ENCODE measurements at places on chromosomes 3 and 15. TPM values are rescaled to one million over a fixed set of nuclear protein-coding genes. Genes with fewer than 3 reads are reported as not detected.

Gene CACNA2D3
- 11.3 TPM for total RNA-seq

- DNase-seq = no peak
Observed at GRCh38 chr15:29656636-29657475, 165.4 kb downstream of the TJP1 start.

Gene CX3CR1
- total RNA-seq = 1.3 TPM

Gene TBC1D21
- not detected for total RNA-seq

- DNase-seq = no peak
Observed at GRCh38 chr3:20074226-20075063, 34.2 kb downstream of the KAT2B start.

DNA sequence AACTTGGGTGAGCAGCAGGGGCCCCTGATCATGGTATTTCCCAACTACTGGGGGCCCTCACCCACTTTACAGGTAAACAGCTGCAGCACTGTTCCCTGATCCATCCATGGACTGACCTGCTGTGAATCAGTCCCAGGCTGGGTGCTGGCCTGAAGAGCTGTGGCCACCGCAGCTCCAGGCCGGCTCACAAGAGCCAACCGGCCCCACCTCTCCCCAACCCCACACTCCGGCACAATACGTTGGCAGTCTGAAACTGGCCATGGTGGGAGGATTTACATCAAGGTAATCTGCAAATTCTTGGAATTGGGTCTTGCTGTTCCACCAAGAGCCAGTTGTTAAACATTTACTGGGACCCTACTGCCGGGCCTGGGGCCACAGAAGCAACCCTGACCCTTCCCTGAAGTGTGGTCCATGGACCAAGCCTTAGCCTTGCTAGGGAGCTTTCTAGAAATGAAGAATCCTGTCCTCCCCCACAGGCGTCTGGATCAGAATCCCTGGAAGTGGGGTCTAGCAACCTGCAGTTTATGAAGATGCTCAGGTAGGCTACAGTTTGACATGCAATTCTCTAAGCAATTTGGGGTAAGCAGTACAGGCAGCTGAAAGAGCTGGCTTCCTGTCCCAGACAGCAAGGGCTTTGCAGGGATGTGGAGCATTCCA lies 3.7 kb downstream of the SLC6A20 start:
- no peak for DNase-seq

- DNase-seq = peak; percentile 99
Observed at GRCh38 chr3:49939858-49940666, at the start of gene RBM6. Gene RBM6, plus strand, starts transcription at chr3:49940150. Its CDS starts 22,492 bp downstream, at chr3:49962642.

DNA sequence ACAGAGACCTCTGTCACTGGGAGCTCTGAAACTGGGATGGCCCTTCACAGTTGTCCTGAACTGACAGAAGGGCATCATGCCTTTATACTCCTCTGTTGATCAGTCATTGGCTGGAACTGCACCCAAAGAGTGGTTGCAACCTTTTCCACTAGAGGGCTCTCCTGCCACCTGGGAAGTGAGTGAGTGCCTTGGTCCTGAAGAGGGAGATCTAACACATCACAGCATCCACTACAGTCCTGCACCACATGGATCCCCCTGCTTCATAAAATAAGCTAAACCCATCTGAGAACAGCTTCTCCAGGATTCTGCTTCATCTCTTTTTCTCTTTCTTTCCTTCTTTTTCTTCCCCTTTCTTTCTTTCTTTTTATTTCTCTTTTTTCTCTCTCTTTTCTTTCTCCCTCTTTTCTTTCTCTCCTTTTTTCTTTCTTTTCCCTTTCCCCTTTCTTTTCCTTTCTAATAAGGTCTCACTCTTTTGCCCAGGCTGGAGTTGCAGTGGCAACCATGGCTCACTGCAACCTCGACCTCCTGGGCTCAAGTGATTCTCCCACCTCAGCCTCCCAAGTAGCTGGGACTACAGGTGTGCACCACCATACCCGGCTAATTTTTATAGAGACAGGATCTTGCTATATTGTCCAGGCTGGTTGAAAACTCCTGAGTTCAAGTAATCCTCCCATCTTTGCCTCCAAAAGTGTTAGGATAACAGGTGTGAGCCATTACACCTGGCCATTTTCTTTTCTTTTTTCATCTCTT lies 42.8 kb upstream of the RAF1 start:
- no peak for DNase-seq

- no peak for DNase-seq
Observed at GRCh38 chr15:47839233-47839825, 122.0 kb downstream of the SEMA6D start.

Gene PLA2G4E
- total RNA-seq = 0.08 TPM

DNA sequence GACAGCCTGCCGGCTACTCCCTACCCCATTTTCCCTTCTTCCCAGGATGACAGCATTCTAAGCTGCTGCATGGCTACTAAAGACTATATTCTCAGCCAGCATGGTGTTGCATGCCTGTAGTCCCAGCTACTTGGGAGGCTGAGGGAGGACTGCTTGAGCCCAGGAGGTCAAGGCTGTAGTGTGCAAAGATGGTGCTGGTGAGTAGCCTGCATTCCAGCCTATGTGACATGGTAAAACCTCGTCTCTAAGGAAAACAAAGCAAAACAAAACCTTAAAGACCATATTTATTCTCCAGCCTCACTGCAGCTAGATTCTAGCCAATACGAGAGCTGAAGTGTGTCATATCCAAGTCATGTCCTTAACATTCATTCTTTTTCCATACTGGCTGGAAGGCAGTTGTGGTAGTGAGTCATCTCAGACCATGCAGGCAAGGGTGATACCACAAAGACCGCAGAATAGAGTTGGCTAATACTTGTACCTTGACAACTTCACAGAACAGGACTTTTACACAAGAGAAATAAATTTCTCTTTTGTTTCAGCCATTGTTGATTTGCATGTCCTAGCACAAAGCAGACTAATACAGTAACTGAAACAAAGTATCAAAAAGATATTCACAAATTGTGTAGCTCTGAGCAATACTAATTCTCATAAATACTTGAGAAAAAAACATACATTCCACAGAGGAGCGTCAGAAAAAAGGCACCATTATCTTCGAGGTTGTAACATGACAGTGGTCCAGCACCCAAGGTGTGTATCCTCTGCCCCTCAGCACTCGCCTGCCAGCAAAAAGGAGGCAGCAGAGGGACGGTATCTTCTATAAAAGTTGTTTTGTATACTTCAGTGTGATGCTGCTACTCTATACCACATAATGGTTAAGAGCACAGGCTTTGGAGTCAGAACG lies 14.8 kb downstream of the PBRM1 start:
- no peak for DNase-seq

- DNase-seq = no peak
Observed at GRCh38 chr15:31324806-31325594, 1.6 kb upstream of the KLF13 start.

Gene P2RY12
- 0.13 TPM for total RNA-seq

Gene ARGFX
- not detected for total RNA-seq

- no peak for DNase-seq
Observed at GRCh38 chr3:131048030-131048429, 21.4 kb downstream of the NEK11 start.

DNA sequence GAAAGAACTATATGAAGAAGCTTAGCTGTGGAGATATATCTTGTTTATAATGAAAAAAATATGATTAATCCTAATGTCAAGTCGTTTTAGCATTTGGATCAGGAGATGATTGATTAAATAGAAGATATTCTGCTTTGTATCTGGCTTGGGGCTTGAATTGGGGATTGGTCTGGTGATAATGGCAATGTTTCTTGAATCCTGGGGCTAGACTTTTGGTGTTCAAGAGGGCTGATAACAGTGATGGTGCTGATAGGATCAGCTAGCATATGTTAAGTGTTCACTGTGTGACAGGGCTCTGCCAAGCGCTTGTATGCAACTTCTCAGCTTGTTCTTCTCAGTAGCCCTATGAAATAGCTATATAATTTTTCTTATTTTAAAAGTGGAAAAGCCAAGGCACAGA lies 20.2 kb downstream of the CNOT10 start:
- no peak for DNase-seq

Gene APOD
- total RNA-seq = 692 TPM

DNA sequence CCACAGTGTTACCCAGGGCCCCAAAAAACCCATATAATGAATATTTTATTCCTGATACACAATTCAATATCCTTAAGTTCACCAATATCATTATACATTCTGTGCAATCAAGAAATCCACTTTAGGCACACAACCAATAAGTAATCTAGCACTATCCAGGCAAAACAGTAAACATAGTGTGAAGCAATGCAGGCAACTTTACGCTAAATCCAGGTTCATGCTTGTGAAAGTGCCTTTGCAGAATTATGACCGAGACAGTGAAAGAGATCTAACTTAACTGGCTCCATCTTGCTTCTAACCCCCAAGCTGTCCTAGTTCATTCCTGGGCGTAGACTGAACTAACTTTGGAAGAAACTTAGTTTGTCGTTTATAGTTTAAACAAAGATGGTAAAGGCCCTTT lies 34.2 kb upstream of the INO80 start:
- DNase-seq = no peak

- no peak for DNase-seq
Observed at GRCh38 chr3:87186608-87187159, 40.4 kb upstream of the CHMP2B start.

DNA sequence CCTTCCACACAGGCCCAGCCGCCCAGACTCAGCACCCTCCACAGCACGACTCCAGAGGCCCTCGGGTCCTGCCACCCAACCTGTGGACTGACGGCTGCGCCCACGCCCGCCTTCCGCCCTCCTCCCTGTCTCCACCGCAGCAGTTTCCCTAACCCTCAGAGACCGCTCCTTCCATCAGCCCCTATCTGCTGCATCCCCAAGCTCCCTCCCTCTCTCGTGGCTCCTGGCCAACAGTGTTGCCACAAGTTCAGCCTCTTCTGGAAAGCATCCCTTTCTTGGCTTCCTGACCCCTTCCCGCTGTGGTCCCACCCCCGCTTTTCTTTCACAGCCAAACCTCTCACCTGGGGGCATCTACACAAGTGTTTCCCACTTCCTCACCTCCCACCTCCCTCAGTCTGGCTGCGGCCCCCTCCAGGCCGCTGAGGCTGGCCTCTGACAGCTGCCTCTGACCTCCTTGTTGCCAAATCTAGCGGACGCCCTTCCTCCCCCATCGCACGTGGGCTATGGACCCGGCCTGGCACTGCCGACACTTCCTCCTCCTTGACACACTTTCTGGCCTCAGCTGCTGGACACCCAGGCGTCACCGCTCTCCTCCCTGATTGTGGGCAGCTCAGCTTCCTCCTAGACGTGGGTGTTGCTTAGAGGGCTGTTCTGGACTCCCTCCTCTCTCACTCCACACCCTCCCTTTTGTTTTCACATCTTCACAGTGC lies 168.8 kb upstream of the TLE3 start:
- peak; percentile 91 for DNase-seq

Gene TRIM42
- total RNA-seq = not detected

Gene DVL3
- 68.6 TPM for total RNA-seq

DNA sequence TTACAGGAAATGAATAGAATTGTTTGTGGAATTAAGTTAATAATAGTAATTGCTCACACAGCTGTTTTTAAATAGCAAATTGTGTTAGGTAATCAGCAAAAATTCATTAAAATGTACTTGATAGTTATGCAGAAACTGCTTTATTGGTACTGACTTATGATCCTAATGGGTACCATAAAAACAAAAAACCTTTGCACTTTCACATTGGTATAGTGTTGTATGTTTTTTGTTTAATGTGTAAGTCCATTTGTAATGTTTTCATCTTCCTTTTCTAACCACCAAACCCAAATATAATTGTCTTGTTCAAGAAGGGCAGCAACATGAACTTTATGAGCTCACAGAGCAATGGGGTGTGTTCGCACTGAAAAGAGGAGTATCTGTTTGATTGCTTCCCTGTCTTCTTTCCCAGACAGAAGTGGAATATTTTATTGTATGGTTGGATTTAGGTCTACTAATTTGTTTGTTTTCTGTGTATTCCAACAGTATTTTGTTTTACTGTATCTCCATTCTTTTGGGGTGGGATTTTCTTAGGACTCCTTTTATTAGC lies 135.8 kb downstream of the TCF12 start:
- no peak for DNase-seq

GRCh38 chr3:150094150-150094933 lies 123.6 kb upstream of the PFN2 start:
- no peak for DNase-seq

Gene TGFBR2
- 66.7 TPM for total RNA-seq

GRCh38 chr3:11389386-11390268 lies 117.4 kb downstream of the ATG7 start:
- DNase-seq = no peak

- DNase-seq = no peak
Observed at GRCh38 chr3:56119575-56120349, 348.5 kb downstream of the ERC2 start.

DNA sequence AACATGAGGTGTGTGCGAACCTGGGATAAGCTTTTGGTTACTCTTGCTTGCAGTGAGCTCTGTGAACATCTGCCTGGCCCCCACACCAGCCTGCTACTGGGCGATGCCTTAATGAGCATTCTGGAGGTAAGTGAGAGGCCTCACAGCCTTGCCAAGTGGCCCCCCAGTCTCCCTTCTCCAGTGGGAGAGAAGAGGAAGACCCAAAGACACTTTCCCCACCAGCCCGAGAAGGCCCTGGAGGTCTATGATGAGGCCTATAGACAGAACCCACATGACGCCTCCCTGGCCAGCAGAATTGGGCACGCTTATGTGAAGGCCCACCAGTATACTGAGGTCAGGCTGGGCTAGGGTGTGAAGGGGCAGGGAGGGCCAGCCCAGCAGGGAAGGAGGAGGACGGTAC lies 22.5 kb downstream of the TTC21A start:
- DNase-seq = peak; percentile 73

- DNase-seq = no peak
Observed at GRCh38 chr3:155416500-155417118, 123.1 kb upstream of the STRIT1 start.

Gene EXD1
- total RNA-seq = not detected

DNA sequence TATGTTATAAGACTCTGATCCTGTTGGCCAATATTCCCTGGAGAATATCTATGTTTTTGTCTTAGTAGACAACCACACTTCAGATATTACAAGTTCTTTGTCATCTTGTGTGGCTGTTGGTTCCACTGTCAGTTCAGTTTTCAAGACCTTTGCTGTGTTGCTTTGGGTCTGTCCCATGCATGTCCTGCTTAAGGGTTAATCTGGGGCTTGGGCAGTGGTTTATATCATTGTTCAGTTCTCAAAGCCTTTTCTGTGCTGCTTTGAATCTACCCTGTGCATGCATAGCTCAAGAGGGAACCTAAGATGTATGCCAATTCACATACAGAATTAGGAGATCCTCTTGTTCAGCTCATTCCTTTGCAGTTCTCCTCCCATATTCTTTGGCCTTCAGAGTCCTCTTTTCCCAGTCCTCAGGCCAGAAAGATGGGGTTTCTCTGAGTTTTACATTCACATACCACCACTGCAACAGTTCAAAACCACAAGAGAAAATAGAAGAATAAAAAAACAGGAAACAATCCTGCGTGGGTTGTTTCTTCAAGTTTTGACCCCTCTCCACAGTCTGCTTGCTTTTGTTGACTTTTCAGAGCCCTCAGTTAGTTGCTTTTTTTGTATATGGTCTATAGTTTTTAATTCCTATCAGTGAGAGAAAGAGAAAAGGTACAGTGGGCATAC lies 21.6 kb downstream of the BUB1B start:
- no peak for DNase-seq

Measured in cardiac septum (tissue), 1 donor.